Activated CD4-positive, alpha-beta T cell treated with anti-CD3 and anti-CD28 coated beads, Interleukin-2, amount 10 ng/mL, durations not matched to agents 24 days and 14 days (primary cell): ENCODE measurements at places on chromosomes 16 and 17.

DNA sequence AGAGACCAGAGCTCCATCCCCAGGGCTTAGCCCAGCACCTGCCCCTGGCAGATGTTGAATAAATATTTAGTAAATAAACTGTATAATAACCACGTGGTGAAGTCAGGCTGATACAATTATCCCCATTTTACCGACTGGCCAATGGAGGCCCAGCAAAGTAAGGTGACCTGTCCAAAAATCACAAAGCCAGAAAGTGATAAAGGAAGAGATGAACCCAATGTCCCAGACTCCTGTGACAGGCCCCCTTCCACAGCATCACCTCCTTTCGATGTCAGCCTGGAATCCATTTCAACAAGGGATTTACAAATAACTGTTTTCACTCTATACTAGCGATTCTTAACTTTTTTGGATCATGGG, 5.5 kb downstream of the TVP23A start:
- DNase-seq = no peak

DNA sequence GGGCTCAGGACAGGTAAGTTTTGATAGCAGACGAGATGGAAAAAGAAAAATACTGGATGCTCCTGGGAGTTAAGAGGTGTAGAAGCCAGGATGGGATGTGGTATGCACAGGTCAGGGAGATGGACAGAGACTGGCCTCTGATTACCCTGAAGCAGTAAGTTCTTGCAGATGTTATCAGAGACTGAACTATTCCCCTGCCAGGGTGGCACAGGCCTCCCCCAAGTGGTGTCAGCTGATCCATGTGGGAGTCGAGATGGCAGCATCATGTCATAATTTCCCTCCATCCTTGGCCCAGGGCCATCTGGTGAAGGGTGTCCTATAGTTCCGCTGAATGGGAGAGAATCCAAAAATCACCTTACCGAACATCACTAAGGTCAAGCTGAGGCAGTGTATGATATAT, 14.1 kb upstream of the NKD1 start:
- DNase-seq = no peak

DNA sequence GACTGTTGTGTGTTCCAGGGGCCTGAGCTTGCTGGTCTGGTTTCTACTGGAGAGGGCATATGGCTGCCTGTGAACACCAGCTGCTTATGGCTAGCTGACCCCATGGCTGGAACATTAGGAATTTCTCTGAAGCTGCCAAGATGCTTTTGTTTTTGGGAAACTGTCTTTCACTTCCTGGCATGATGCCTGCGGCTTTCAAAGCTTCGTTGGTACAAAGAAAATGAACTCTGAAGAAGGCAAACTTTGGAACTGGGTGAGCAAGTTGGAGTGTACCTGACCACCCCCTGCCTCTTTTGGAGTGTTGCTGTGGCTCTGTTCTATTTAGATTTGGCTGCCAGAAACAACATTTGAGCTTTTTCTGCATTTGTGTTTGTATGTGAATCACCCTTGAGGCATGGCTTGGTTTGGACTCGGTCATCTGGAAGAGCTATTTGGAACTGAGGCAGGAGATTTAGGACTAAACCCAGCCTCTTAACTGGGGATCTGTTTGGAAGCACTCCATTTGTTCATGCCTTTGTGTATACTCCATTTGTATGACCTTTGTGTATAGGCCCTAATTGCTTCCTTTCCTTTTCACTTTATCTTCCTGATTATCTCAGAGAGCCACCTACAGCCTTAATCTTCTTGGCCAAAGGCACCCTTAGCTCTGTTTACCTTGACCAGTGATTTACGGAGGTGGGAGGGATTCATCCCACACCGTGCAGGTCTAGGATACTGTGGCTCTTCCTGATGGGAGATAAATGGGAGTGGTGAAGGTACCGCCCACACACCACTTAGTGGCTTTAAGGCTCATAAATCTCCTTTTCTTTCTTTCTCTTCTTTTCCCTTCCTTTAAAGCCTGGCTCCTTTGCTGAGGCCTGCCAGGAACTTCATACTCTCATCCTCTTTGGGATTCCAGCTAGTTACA, 7.3 kb upstream of the CPHXL start:
- DNase-seq = no peak

- DNase-seq = no peak
These were observed 2.7 kb upstream of the ETV4 start for GRCh38 chr17:43548689-43549379.

DNA sequence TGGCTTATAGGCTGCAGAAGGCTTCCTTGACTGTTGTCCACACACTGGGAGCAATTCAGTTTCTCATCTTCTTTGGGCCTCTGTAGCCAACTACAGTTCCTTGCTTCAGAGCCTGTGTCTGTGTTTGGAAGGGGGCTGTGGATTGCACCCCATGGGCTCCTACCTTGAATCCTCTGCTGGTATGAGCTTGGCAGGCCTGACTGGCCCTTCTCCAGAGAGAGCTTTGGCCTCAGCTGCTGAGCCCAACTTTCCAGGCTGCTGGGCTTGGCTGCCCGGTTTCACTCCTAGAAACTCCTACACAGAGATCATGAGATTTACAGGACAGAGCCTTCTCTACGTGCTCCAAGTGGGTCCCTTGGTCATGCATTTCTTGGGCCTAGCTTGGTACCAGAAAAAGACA, 354.4 kb downstream of the SNX29 start:
- DNase-seq = no peak

DNA sequence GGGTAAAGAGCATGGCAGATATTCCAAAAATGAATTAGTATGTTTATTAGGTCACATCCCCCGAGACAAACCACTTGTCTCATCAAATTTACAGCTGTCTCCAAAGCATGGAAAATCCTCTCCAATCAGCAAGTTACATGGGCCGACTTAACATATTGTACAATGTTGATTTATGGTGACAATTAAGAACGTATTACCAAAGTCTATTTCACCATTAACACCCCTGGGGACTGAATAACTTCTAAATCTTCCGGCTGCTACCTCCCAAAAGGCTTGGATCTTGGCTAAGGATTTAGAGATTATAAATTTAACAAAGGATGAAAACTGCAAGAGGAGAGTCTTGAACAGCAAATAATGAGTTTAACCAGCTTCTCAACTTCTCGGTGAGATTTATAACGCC, 311.9 kb downstream of the NPIPA8 start:
- DNase-seq = no peak

DNA sequence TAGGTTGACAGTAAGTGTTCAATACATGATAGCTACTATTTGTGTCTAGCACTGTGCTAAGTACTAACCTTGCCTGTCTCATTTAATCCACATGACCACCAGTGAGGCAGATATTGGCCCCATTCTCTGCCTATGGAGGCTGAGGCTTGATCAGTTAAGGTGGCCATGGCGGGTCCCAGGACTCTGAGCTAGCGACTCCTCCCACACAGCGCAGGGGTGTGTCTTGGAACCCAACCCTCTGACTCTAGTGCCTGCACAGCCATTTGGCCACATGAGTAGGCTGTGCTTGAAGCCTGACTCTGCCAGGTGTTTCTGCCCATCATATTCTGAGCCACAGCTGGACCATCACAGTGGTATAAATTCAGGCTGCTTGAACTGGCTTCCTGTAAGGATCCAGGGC, 6.4 kb downstream of the NHERF1 start:
- DNase-seq = no peak

GRCh38 chr17:50911890-50912289, 45.7 kb upstream of the TOB1 start:
- DNase-seq = no peak

DNA sequence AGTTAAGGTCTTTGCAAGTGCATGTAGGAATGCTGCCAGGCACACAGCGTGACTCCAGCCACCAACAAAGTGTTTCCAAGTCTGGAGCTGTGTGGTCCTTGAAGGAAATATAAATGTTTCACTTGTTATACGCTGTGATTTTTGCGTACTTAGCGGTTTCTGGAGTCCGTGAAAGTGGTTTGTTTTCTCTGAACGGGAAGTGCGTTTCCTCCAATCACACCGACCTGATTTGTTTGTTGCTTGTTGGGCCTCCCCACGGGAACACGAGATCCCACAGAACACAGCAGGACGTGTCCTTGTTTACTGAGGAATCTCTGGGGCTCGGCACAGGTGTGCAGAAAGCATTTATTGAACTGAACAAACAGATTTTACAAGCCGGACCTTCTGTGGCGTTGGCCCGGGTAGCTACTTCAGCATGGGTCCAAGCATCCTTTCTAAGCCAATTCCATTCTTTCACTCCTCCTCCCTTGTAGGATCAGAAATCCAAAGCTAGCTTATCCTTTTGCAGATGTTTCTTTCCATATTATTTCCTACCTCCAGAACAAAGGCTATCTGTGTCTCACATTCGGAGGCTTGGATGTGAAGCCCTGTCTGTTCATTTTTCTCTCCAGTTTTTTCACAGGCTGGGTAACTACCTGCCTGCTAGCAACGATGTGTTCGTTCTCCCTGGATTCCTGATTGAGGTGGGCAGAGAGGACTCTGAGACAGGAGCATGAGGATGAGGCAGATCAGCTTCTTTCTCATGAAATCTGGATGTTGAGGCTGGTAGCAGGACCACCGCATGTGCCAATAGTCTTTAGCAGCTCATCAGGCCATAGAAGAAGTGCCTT, 44.6 kb downstream of the ABAT start:
- no peak for DNase-seq

DNA sequence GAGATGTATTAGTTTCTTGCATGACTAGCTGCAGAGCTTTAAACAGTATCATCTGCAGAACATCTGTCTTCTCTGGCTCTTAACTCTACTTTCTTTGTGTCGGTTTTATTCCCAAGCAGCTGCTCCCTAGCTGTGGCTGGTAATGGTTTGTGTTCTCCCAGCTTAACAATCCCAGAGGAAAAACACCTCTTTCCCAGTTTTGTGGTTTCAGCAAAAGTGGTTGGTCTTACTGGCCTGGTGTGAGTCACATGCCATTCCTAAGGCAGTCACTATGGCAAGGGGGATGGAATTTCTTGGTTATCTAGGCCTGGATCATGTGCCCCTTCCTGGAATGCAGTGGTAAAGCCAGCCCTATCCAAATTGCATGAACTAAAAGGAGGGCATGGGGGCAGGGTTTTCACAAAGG, 27.5 kb downstream of the OMG start:
- no peak for DNase-seq

- DNase-seq = no peak
These were observed 353.5 kb downstream of the TOX3 start for GRCh38 chr16:52193441-52193840.

DNA sequence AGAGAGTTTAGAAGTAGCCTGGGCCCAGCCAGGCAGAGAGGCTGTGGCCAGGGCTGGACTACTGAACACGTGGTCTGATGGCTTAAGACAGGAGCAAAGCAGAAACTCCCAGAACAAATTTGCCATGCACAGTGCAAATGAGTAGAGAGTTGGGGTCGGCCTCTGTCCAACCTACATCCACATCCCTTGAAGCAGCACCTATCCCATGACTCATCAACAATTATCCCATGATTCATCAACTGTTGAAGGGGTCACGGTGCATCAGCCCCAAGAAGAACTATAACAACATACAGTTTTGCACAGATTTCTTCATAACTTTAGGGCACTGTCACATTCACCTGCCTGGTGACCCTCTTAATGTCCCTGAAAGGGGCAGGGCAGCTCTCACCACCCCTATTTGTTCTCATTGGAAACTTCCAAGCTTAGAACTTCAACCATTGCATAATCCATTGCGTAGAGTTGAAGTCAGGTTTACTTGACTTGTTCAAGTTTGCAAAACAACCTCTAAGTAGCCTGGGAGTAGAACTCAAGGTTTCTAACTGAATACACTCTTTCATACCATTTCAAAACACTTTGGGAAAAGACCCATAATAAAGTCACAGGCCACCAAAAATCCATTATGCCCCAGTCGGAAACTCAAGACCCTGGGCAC, 235.2 kb upstream of the CDH5 start:
- DNase-seq = no peak

DNA sequence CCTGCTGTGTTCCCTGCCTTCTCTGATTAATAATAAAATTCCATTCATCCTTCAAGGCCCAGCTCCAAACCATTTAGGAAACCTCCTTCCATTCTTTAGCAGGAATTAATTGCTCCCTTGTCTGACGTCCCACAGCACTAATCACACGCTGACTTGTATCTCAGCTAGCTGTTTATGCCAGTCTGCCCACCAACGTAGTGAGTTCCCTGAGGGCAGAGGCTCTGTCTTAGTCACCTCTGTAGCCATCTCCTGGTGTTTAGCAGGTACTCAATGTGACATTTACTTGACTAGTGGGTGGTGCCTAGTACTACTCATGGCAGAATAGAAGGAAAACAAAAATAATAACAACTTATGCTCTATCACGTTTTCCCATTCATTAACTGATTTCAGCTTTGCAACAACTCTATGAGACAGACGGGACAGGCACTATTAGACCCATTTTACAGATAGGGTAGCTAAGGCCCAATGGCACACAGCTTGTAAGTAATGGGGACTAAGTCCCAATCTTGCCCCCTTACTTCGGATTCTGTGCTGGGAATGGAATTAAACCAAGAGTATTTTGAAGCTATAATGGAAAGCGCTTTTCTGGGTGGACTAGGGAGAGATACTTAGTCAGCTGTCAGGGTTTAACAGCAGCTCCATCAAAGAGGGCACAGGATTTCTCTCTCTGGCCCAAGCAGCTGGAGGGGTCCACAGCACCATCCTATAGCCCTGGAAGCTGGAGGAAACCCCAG, 931 bp upstream of the WIPF2 start:
- DNase-seq = no peak
